ENCODE measurements at places on chromosomes 1 and 21. TPM values are rescaled to one million over a fixed set of nuclear protein-coding genes. Genes with fewer than 3 reads are reported as not detected.

Gene HPCAL4
- total RNA-seq: 15.8 TPM

Gene CMPK1
- 182 TPM for total RNA-seq

Gene LDLRAD1
- total RNA-seq: 1.7 TPM

Gene ARTN
- total RNA-seq: not detected

Gene EFHD2
- 34.4 TPM for total RNA-seq

Gene FCRLB
- total RNA-seq: 0.23 TPM

Gene RHOU
- total RNA-seq: 122 TPM

Gene LCE1A
- not detected for total RNA-seq

Gene AVPR1B
- not detected for total RNA-seq

Gene FMOD
- total RNA-seq: 118 TPM

Gene ZNF593OS
- 0.10 TPM for total RNA-seq

Gene PTPRF
- total RNA-seq: 115 TPM

Gene S100A12
- not detected for total RNA-seq

Gene SIM2
- total RNA-seq: 0.20 TPM

Gene C1orf226
- 6.6 TPM for total RNA-seq

Gene REN
- total RNA-seq: 16.2 TPM

Gene GNAT2
- 0.96 TPM for total RNA-seq

Gene GCSAML
- total RNA-seq: not detected

Gene DNAI4
- 5.9 TPM for total RNA-seq

Gene TSSK3
- total RNA-seq: 1.4 TPM

Gene OLFML3
- total RNA-seq: 441 TPM

Gene TSNAX
- 42.2 TPM for total RNA-seq

Gene TMEM61
- total RNA-seq: 0.90 TPM

Gene FCRL6
- total RNA-seq: not detected

Gene LMX1A
- total RNA-seq: not detected

Gene LPAR3
- 2.7 TPM for total RNA-seq

Gene OR2T29
- not detected for total RNA-seq

Gene BNIPL
- 3.8 TPM for total RNA-seq

Gene RORC
- 1.3 TPM for total RNA-seq

Gene SMAP2
- total RNA-seq: 23.1 TPM

Gene RXFP4
- total RNA-seq: not detected

Gene SPRR1B
- total RNA-seq: not detected

Gene DCDC2B
- total RNA-seq: not detected

Gene C1orf21
- 37.9 TPM for total RNA-seq

Gene ALPL
- 2.2 TPM for total RNA-seq

Gene OR4F29
- total RNA-seq: not detected

Gene KIAA1614
- total RNA-seq: 2.6 TPM

Gene FTCD
- total RNA-seq: 25.8 TPM

Gene TNFAIP8L2
- total RNA-seq: 0.64 TPM

Gene CLDN19
- total RNA-seq: 2.5 TPM

Gene PYCR2
- 33.5 TPM for total RNA-seq

Gene SOX13
- total RNA-seq: 11.5 TPM

Gene TLR5
- 0.88 TPM for total RNA-seq

Gene TMEM234
- total RNA-seq: 11.9 TPM

Gene CRYBG2
- total RNA-seq: 7.1 TPM

Gene KCNH1
- total RNA-seq: 0.03 TPM

Gene LIN28A
- 0.43 TPM for total RNA-seq

Gene ZSWIM5
- total RNA-seq: 4.1 TPM

Gene C1orf210
- 43.9 TPM for total RNA-seq

Gene TRIM46
- 1.1 TPM for total RNA-seq

Gene FBLIM1
- 117 TPM for total RNA-seq

All from hepatocyte (in vitro differentiated cells).